ENCODE measurements at places on chromosomes 7 and 10.

GRCh38 chr10:7053195-7053594 is 357.6 kb downstream of the SFMBT2 start:
- no peak for DNase-seq

GRCh38 chr10:20298417-20298816 is 482.2 kb downstream of the PLXDC2 start:
- no peak for DNase-seq

DNA sequence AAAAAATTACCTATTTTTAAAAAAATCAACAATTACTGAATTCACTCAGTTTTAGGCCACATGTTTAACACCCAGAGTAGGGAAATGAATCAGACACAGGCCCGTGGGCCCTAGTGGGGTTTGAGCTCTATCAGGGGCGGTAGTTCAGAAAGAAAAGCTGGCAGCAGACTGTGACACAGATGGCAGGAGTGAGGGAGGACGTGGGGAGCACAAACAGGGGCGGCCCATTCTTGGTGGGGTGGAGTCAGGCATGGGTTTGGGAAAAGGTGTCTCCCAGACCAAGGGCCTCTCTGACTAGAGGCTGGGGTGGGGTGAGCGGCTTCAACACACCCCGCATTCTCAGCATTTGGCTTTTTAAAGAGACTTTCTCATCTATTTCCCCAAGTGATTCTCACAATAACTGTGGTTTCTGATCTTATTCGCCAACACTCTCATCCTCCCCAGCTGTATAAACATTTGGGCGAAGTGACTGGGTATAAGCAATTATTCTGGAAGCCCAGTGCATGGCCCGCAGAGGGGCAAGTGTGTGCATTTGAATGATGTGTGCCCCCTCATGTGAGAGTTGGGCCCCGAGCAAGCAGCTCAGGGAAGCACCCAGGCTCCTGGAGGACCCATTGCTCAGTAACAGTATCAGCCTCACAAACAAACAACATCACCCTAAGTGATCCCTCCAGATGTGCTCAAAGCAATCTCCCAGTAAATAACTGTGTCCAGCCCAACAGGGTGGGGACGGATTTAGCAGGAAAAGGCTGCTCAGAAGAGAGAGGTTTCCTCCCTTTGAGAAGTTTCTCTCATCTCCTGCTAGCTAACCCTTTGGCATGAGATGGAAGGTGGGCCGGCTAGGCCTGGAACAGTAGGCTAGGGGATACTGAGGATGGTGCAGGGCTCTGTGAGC is 437.6 kb upstream of the ZMIZ1 start:
- no peak for DNase-seq

GRCh38 chr10:126481181-126481580 is 92.9 kb upstream of the ADAM12 start:
- no peak for DNase-seq

DNA sequence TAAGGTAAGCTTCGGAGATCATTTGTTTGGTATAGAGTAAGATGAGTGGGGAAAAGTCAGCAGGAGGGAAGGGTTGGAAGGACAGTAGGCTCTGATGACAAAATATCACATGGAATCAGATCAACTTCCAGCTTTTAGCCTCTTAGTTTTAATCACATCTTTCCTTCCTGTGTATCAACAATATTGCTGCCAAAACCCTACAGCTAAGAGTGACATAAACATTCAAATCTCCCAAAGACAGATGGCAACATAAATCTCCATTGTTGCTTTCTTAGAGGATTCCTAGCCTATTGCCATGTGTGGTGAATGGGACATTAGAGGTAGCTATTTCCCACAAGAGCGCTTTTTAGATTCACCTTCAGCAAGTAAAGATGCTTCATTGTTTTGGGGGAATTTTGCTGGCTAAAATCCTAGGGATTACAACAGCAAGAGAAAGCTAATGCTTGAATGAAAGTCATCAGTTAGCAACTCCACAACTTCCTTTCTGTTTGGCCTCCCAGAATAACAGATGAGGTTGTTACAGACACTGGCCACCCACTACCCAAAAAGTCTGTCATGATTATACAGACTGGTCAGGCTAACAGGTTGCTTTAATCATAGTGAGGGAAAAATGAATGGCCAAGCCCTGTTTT is 35.2 kb upstream of the FZD1 start:
- DNase-seq, result no peak

DNA sequence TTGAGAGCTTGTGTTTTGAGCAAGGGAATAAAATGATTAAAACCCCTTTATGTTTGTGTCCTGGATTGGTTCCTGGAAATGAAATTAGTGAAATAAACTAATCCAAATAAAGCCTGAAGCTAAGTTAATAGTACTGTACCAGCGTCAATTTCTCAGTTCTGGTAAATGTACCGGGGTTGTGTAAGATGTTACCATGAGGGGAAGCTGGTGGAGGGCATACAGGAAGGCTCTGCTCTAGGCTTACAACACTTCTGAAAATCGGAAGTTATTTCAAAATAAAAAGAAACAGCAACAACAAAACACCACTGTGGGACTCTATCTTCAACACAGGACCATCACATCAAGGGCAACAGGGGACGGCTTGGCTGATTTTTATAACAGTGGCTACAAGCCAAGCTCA is 257.0 kb downstream of the CREB5 start:
- no peak for DNase-seq

DNA sequence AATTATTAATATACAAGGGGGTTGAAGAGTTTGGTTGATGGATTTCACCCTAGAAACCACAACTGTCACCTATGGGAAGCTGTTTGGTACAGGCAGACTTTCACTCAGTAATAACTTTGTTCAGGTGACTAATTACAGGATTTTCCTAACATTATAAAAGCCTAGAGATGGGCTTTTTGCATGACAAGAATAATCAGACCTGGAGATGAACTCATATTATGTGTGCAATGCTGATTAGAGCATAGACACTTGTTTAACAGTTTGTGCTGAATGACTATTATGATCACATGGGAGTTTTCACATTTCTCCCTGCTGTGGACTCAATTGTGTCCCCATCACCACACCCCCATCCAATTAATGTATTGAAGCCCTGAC is 90.2 kb upstream of the STEAP4 start:
- no peak for DNase-seq

GRCh38 chr10:59234816-59235429 is 58.5 kb downstream of the PHYHIPL start:
- no peak for DNase-seq

DNA sequence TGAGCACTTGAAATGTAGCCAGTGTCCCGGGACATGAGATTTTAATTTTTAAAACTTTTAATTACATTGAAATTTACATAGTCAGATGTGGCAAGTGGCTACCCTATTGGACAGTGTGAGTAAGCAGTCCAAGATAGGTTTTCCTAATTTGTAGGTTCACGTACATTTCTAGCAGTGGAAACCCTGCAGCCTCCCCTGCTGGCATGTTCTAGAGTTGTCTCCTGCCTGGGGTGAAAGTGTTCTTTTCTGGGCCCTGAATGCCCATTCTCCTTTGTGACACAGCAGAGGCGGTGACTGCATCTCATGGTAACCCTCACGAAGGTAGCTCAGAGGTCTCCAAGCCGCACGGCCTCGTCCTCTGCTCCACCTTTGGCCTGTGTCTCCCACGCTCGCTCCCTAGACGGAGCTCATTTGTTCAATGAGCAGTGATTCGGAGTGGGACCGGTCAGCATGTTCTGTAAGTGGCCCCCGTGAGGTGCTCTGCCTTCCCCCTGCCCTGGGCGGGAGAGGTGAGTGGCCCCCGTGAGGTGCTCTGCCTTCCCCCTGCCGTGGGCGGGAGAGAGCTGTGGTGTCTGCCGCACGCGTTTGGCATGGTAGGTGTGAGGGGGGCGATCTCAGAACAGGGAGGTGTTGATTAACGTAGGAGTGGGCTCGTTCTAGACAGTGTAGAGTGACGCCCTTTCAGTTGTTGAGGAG is 18.0 kb downstream of the WDR37 start:
- no peak for DNase-seq

- DNase-seq, result no peak
Measured at GRCh38 chr10:113609704-113610108, 54.1 kb downstream of the NRAP start.

DNA sequence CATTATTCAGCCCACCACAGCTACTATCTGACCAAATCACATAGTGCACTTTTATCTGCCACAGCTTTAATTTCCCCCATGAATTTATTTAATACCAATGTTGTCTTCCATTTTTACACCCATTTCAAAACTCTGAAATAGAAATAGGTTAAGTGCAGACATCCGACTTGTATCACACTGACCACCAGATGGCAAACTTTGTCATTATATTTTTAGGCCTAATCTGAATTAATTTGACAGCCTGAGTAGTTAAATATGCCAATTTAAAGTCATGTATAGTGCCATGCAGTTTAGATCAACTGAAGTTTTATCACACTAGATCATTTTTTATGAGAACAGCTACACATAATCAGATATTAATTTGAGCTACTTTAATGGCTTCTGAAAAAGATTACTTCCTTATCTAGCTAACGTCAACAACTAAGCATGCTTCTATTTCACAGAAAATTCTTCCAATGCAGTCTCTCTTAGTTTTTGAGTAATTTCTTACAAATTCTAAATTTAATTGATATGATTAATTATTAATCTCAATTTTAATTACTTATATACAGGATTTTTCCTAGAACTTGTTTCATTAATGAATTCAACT is 566.4 kb downstream of the GFRA1 start:
- no peak for DNase-seq

DNA sequence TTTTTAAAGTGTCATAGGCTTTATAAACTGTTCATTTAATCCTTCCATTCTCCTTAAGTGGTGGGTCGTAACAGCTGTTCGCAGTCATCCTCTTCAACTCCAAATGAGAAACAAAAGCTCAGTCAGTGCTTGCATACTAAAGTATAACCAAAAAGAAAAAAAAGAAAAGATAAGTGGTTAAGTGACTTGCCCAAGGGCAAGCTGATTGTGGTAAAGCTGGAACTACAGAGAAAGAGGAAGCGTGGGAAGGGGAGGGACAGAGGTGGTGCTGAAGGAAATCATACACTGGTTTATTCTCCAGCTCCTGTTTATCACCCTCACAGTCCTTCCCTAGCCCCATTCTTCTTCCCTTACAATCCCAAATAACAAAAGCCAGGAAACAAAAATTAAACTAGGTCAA is 29.6 kb downstream of the IDE start:
- DNase-seq, result no peak

DNA sequence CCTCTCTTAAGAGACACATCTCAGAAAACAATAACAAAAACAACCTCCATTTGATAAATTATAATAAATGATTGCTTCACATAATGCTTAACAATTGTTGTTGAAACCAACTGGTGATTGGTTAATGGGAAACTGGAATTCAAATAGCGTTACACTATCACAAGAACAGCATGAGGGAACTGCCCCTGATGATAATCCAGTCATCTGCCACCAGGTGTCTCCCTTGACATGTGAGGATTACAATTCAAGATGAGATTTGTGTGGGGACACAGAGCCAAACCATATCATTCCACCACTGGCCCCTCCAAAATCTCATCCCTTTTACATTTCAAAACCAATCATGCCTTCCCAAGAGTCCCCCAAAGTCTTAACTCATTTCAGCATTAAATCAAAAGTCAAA is 375.9 kb downstream of the BMPER start:
- DNase-seq, result no peak

- DNase-seq, result peak; percentile 51
Measured at GRCh38 chr7:92916770-92917224, 80.4 kb upstream of the CDK6 start.

- no peak for DNase-seq
Measured at GRCh38 chr7:143516981-143517380, 39.3 kb downstream of the TAS2R41 start.

DNA sequence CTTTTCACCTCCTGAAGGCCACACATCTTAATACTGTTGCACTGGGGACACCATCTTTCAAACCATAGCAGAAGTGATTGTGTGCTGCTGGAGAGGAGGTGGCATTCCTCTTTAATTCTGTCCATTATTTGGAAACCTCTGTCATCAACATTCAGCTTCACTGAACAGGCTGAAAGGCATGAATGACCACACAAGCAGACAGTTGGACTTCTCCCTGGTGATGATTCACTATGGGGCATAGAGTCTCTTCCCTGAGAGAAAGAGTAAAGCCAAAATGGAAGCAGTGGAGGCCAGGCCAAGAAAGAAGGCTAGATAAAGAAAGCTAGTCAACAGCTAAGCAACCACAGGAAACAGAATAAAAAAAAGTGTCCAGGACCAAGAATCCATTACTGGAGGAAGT is 113.1 kb upstream of the VSTM2A start:
- no peak for DNase-seq

DNA sequence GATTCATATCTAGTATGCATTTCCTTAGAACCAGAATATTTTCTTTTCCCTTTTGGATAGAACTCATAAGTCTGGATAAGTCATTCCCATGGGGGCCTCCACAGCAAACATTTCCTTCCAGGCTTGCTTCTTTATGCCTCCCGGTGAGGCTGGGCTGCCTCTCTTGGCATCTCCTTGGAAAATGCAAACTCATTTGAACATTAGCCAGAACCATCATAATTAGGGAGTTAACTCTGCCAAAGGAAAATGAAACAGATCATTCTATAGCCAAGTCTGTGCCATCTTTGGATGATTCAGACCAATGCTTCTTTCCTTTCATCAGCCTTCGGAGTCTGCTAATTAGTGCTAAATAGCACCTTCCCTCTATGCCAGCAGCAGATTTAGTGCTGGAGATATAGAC is 81.1 kb downstream of the PLPP4 start:
- DNase-seq, result no peak

- no peak for DNase-seq
Measured at GRCh38 chr10:60661637-60662036, 116.6 kb upstream of the CDK1 start.

DNA sequence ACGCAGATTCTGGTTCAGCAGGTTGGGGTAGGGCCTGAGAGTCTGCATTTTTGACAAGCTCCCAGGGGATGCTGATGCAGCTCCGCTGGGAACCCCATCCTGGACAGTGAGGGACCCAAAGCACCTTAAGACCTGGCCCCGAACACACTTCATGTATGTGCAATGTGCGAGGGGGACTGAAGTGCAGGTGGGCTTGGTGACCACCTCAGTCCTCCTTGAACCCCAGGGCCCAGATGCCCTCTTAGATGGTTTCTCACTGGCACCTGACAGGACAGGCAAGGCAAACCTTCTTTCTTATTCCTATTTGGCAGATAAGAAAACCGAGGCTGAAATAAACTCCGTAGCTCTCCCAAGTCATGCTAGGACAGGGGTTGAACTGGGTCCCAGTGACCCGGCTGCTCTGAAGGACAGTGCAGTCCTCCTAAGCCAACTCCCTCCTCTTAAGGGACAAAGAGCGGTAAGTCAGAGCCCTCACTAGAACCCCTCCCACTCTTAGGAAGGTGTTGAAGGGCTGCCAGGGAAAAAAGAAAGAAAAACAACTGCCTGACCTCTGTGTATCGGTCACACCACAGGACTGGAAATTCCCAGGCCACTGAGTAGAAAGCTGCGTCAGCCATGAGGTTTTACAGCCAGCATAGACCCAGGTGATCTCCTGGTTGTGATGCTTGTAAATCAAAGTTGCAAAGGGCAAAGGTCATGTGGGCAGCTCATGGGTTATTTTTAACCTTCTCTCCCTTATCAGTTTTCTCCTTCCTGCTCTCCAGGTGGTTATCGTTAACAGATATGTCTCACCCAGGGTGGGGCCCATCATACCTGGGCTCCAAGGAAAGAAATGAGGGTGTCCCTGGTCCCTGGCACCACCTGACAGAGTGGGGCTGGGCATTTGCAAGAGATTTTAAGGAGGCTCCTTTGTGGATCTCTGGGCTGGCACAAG is 90.9 kb upstream of the SMNDC1 start:
- peak; percentile 87 for DNase-seq

- DNase-seq, result peak; percentile 62
Measured at GRCh38 chr7:149422914-149423301, 38.0 kb downstream of the ZNF777 start.

GRCh38 chr7:23964715-23965114 is 254.7 kb downstream of the STK31 start:
- no peak for DNase-seq

All from adrenal gland (tissue), 19 donors.